NCI-H1092 (cell line): ENCODE measurements at places on chromosomes 7 and 10.

- no peak for DNase-seq
Measured at GRCh38 chr10:32955299-32955772, 2.7 kb downstream of the ITGB1 start.

- DNase-seq, result no peak
Measured at GRCh38 chr7:121187676-121188075, 141.1 kb upstream of the WNT16 start.

- no peak for DNase-seq
Measured at GRCh38 chr10:77240706-77241349, 396.8 kb downstream of the KCNMA1 start.

DNA sequence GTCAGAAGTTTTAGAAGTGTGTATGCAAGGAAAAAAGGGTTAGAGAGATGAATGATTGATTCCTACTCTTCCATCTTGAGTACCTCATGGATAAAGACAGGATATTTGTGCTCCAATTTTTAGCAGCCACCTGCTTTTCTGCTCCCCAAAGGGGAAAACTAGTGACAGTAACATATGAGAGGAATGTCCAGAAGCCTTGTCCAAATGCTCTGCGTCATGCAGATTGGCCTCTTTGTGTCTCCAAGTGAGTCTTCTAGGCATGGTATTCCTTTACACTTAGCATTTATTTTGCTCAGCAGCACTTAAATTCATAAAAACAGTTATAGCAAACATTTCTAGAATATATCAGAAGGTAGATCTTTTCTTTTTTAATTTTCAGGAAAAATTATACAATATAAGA, 306.8 kb downstream of the CNTNAP2 start:
- DNase-seq, result no peak

GRCh38 chr10:92574548-92575261, 812 bp upstream of the IDE start:
- DNase-seq, result no peak

DNA sequence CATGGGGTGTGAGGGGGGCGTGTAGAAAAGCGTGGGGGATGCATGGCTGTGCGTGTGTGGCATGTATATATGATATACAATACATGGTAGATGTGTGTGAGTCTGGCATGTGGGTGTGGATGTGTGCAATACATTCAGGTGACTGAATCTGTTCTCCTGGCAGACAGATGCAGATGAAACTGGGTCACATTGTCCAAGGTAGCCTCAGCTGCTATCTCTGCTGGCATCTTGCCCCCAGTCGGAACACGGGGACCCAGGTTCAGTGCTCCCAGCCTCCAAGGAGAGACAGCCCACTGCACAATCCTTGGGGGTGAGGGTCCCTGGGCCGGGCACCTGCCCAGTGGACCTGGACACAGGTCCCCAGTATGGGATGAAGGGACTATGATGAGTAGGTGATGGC, 12.4 kb upstream of the SRRM3 start:
- DNase-seq, result no peak

GRCh38 chr7:155394413-155394812, 63.5 kb upstream of the EN2 start:
- DNase-seq, result no peak

DNA sequence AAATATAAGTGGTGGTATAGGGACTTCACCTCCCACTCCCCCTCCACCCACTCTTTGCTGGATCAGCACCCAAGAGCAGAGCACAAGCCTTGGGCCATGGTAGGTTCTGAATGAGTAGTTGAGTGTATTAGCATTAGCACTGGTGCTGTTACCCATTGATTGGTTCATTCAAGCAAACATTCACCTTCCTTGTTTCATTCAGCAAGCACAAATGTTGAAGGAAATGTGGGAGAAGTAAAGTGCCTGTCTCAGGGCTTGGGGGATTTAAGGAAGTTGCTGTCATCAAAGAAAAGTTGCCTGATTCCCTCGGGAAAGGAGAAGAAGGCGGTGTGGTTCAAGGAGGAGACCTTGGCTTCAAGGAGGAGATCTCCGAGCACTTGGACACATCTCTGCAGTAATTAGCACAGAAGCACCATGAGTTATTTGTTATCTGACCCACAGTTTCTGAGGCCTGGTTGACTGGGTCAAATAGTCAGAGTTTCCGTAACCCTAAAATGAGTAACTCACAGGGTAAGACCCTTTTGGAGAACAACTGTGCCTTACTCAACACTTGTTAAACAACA, 17.3 kb downstream of the IL2RA start:
- no peak for DNase-seq

DNA sequence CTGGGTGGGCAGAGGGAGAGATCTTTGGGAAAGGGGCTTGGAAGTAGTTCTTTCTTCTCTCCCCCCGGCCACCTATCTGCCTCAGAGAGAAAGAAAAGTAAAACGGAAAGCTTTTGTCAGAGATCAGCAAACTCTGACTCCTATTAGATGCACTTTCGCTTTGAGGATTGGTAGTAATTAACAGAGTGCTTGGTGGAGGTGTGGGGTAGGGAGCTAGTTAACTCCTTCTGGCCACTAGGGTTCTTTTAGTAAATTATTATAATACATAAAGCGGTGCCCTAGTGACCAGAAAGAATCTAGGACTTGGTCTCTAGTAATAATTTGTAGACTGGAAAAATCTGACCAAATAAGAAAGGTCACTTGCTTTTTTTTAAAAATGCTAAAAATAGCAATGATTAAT, 54.6 kb downstream of the CPVL start:
- DNase-seq, result no peak

DNA sequence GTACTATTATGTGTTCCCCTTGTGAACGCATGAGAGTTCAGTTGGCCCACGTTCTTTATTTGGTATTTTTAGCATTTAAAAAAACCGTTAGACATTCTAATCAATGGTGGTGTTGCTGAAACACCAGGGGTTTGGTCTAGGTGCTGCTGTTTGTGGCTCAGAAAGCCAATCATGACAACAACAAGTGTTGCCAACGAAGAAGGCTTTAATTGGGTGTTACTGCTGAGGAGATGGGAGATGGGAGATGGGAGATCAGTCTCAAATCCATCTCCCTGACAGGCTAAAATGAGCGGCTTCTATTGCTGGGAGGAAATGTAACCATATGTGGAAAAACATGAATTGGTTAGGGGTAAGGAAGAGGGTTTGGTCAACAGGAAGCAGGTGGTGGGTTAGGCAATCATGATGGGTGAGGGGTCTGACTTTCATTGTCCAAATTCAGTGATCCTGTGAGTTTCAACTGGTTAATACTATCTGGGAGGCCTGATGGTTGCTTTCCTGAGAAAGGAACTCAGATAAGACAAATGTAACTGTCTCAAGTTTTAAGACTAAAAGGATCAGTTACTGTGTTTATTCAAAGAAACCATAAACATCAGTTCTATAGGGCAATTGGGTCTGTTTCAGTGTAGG, 4.6 kb upstream of the ZNF425 start:
- DNase-seq, result no peak

DNA sequence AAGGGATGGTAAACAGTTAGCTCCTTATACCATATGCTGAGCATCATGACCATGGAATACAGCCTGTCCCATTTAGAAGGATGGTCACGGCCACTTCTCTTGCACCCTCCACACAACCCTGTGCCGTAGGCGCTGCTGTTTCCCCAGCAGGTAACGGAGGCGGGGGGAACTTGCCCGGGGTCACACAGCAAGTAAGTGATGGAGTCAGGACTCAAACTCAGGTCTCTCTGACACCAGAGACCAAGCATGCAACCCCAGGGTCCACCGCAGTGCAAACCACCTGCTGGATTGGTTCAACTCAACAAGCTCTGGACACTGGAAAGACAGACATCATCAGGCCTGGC, 71.6 kb downstream of the ZRANB1 start:
- DNase-seq, result no peak

- no peak for DNase-seq
Measured at GRCh38 chr10:46327685-46328084, 40.9 kb downstream of the ANTXRL start.

DNA sequence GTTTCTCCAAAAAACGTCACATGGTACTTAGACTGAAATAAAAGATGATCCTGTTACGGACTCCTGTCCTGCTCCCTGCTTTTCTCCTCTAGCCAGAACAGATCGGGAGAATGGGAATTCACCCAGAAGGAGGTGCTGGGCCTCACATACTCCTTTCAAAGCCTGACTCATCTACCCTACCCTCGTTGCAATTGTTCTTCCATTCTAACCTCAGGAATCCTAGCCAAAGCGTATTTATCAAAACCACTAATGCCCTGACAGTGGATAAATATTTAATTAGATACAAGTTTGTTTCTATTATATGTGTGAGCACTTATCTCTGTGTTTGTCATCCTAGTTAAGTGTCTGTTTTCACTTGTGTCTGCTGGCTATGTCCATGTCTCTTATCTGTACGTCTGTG, 21.7 kb downstream of the ZCWPW1 start:
- DNase-seq, result no peak

DNA sequence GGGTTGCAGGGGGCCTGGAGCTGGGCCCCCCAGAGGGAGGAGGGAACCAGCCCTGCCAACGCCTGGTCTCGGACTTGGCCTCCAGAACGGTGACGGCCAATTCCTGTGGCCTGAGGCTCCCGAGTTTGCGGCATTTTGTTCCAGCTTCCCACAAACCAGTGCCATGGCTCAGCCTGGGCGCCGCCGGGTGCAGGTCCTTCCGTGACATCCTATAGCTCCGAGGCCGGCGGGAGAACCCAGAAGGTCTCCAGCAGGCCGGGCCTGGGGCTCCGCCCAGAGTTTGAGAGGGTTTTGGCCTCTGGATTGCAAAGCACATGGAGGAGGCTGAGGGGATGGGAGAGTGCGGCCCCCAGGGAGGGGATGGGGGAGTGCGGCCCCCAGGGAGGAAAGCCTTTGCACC, 92.6 kb downstream of the UNCX start:
- no peak for DNase-seq
